ENCODE measurements at places on chromosomes 4 and X.

DNA sequence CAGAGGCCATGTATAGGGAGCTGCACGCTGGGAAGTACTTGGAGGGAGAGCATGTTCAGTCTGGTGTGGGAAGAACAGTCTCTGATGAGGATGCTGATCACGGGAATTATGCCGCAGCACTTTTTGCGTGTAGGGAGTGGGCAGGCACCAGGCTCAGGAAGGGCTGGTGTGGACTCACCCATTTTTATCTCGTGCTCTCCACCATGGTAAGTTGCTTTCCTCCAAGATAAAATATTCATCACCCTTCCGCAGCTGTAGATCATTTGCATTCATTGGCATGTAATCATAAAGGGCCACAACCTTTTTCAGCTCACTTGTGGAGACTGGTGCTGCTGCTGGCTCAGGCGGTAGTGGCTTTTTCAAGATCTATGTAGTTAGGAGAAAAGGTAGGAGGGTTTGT lies 11.8 kb upstream of the TIMM8A start:
- ATAC-seq = no peak
- H3K36me3 ChIP-seq = no peaks in the 10 kb centered on the region
- no peak overlapping the region for H3K27ac ChIP-seq

DNA sequence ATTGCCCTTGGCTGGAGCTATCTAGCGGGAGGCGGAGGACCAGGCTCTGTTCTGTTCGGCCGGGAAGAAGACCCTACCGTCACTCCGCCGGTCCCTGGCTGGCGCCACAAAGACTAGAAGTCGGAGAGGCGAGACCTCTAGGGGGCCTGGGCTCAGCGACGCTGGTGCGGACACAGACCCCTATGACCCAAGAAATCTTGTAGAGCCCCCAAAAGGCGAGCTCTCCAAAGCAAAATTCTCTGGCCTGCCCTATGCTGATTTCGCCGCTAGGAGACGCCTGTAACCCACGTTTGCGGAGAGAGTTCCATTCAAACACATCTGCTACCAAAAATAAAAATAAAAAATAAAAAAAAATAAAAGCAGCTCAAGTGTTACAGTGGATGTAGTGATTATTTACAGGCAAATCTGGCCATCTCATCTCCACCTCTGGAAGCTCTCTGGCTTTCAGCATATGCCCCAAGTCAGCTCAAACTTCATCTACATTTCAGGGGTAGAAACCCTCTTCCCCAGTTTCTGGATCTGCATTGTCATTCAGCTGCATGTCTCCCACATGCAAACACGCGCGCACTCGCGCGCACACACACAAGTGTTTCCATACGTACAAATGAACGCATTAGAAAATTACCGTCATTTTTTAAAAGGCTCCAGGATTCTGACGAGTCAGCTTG lies 2.4 kb upstream of the PCDH10 start:
- ATAC-seq = no peak
- no peak overlapping the region for H3K27ac ChIP-seq
- no peaks in the 10 kb centered on the region for H3K36me3 ChIP-seq

DNA sequence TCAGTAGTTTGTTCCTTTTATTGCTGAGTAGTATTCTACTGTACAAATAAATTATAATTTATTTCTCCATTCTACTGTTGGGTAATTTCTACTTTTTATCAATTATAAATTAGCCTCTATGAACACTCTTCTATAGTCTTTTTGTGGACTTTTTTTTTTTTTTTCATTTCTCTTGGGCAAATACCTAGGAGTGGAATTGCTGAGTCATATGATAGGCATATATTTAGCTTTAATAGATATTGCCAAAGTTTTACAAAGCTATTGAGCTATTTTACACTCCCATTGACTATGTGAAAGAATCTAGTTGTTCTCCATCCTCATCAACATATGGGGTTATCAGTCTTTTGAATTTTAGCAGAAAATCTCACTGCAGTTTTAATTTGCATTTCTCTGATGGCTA lies 12.6 kb downstream of the NYX start:
- H3K27me3 ChIP-seq = no peaks in the 10 kb centered on the region
- no peaks in the 10 kb centered on the region for H3K36me3 ChIP-seq
- no peak overlapping the region for H3K4me3 ChIP-seq

- no peak overlapping the region for H3K27ac ChIP-seq
- H3K4me1 ChIP-seq = no peaks in the 10 kb centered on the region
- ATAC-seq = no peak
- H3K4me3 ChIP-seq = no peak overlapping the region
- H3K27me3 ChIP-seq = no peaks in the 10 kb centered on the region
- H3K36me3 ChIP-seq = no peaks in the 10 kb centered on the region
Measured at GRCh38 chrX:131399678-131400428, 110.7 kb upstream of the IGSF1 start.

DNA sequence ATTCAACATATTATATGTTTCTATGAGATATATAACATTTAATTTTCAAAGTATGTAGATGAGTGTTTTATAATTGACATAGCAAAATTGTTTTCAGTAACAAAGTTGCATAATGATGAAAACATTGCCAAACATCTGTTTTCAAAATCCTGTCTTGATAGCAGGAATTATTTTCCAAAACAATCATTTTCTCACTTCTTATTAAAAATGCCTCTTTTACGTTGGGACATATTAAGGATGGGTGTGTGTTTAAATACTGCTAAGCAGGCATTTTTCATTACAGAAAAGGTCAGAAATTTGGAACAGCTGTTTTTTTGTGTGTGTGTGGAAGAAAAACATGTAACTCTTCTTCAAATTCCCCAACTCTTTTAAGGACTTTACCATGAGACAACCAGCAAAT lies 452.0 kb downstream of the SPRY1 start:
- no peaks in the 10 kb centered on the region for H3K36me3 ChIP-seq
- H3K4me3 ChIP-seq = no peak overlapping the region
- H3K27me3 ChIP-seq = peaks cover 6% of the 10 kb centered on the region
- no peak overlapping the region for H3K27ac ChIP-seq
- ATAC-seq = no peak

GRCh38 chrX:129665916-129666644 lies 11.3 kb upstream of the APLN start:
- H3K27me3 ChIP-seq = no peaks in the 10 kb centered on the region
- H3K36me3 ChIP-seq = no peaks in the 10 kb centered on the region
- H3K27ac ChIP-seq = no peak overlapping the region
- no peaks in the 10 kb centered on the region for H3K4me1 ChIP-seq

DNA sequence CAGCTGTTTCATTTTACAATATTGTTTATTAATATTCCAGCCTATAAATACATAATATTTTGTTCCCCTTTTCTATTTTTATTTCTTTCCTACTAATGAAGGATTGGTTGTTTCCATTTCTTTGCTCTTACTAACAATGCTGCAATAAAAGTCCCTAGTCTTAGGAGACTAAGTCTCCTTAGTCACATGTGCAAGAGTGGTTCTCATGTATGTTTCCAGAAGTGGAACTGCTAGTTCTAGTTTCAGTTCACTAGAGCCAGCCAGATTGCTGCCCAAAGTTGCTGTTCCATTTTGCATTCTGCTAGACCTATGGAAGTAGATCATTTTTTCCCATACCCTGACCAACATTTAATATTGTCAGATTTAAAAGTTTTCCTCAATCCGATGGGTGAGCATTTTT lies 44.3 kb downstream of the CNGA1 start:
- no peaks in the 10 kb centered on the region for H3K4me1 ChIP-seq
- H3K36me3 ChIP-seq = no peaks in the 10 kb centered on the region
- H3K4me3 ChIP-seq = no peak overlapping the region
- peaks cover 4% of the 10 kb centered on the region for H3K27me3 ChIP-seq

DNA sequence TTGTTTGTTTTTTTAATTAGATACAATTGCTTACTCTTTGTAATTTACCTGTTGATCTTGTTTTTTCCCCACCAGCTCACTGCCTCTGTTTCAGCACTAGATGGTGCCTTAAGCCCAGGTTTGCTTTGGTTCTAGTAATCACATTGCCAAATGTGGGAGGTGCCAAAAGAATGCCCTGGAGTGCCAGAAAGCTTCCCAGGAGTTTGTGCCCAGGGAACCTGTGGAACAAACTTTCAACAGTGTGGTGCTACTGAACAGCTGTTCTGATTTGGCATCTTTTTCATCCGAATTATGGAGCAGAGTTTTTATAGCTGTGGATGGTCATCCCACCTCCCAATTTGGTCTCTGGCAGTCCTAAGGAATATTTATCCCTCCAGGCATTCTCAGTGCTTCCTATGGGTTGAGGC lies 1000.7 kb downstream of the STIM2 start:
- no peaks in the 10 kb centered on the region for H3K4me1 ChIP-seq
- H3K27ac ChIP-seq = no peak overlapping the region
- H3K4me3 ChIP-seq = no peak overlapping the region
- H3K27me3 ChIP-seq = no peaks in the 10 kb centered on the region
- ATAC-seq = no peak

DNA sequence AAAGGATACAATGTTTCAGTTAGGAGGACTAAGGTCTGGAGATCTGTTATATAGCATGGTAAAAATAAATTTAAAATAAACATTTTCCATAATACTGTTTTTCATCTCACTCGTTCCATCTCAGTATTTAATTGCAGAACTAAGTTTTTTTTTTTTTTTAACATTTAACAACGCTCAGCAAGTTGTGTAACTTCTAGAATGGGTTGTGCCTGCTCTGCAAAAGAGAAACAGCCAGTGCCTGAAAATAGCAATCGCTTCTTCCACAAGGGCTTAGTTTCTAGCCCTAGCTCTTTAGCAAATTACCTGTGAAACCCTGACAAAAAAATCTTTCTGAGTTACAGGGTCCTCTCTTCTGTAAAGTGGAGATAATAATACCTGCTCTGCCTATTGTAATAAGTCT lies 41.9 kb downstream of the CNGA1 start:
- no peak for ATAC-seq
- no peaks in the 10 kb centered on the region for H3K27me3 ChIP-seq
- H3K4me3 ChIP-seq = no peak overlapping the region
- H3K27ac ChIP-seq = no peak overlapping the region
- no peaks in the 10 kb centered on the region for H3K36me3 ChIP-seq

DNA sequence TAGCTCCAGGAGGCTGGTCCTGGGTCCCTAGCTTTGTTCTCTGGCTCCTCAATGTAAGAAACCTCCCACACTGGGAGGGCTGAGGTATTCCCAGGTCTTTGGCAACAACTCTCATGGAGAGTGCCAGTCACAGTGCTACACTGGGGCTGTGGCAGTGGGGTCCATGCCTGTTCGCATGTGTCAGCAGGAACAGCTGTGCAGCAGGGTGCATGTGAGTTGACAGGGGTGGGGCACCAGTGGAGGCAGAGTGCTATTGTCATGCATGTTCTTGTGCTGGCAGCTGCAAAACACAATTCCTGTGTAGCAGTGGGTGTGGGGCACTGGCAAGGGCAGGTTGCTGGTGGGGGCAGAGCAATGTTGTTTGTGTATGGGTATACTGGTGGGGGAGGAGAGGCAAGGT lies 246.0 kb downstream of the CXXC4 start:
- H3K27me3 ChIP-seq = no peaks in the 10 kb centered on the region
- H3K4me3 ChIP-seq = no peak overlapping the region
- H3K27ac ChIP-seq = no peak overlapping the region
- no peaks in the 10 kb centered on the region for H3K4me1 ChIP-seq

DNA sequence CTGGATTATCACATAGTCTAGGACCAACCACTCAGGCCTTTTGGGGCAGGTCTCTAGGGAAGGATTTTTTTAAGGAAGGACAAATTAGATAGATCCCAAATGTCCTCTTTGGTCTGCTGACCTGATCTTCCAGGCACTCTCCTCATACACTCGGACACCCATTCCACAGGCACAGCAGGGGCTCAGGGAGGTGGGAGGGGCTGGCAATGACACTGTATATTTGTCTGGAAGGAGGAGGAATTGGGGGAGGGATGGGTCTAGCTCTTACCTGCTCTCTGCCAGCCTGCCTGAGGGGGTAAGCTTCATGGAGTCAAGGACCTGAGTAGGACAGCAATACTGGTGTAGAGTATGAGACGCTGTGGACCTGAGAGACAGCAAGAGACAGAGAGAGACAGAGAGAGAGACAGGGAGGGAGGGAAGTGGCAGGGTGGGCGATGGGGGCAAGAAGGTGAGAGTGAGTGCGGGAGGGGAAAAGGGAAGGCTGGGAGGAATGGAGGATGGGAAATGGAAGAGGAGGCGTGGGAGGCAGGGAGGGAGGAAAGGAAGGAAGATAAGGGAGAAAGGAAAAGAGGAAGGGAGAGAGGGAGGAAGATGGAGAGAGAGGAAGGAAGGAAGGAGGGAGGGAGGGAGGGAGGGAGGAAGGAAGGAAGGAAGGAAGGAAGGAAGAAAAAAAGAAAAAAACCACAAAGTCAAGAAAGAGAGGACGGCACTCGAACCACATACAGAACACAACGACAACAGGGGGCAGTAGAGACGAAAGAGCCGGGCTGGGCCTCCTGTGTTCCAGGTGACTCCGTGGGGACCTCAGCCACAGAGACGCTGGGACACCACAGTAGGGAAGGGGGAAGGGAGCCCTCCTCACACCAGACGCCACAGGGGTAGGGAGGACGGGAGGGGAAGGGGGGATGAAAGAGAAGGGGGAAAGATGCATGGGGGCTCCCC lies 1.8 kb downstream of the IQSEC2 start:
- no peaks in the 10 kb centered on the region for H3K4me1 ChIP-seq
- no peaks in the 10 kb centered on the region for H3K36me3 ChIP-seq
- H3K27ac ChIP-seq = peak overlapping the region; percentile 58
- H3K4me3 ChIP-seq = peak overlapping the region; percentile 39
- peak; percentile 45 for ATAC-seq

GRCh38 chr4:67366311-67366861 lies 178.9 kb downstream of the CENPC start:
- H3K4me3 ChIP-seq = no peak overlapping the region
- no peak for ATAC-seq
- H3K27ac ChIP-seq = no peak overlapping the region
- H3K4me1 ChIP-seq = no peaks in the 10 kb centered on the region

DNA sequence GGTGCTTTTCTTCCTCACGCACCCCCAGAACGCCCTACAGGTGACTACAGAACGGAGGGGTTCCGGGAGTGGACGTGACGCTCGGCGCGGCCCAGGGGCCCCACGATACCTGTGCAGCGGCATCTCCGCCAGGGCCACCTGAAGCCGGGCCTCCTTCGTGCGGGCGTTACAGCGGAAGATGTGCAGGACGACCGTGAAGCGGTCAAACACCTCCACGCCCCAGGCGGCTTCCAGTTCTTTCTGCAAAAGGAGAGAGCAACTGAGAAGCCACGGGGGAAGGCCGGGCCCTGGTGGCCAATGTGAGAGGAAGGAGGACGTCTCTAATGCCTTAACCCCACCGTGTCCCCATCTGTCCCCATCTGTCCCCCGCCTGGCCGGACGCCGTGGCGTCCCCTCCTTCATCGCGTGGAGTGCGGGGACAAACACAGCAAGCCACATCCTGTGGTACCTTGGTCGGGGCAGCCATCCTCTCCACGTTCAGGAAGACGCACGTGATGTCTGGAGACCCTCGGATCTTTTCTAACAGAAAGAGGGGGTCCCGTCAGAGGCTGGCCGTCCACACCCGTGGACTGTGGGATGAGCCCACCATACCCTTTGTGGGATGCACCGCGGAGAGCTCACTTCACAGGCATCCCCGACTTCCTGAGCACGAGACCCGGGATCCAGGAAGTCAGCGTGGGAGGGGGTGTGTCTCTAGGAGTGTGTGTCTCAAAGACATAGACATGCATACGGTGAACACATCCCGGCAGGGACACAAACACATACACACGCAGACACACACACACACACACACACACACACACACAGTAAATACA lies 3.6 kb downstream of the GTPBP6 start:
- ATAC-seq = no peak
- H3K4me3 ChIP-seq = no peak overlapping the region
- H3K27me3 ChIP-seq = no peaks in the 10 kb centered on the region
- peaks cover 60% of the 10 kb centered on the region for H3K36me3 ChIP-seq
- no peak overlapping the region for H3K27ac ChIP-seq
- H3K4me1 ChIP-seq = peaks cover 6% of the 10 kb centered on the region

- H3K27me3 ChIP-seq = peaks cover 12% of the 10 kb centered on the region
- no peak overlapping the region for H3K4me3 ChIP-seq
- ATAC-seq = no peak
- H3K36me3 ChIP-seq = no peaks in the 10 kb centered on the region
Measured at GRCh38 chr4:88969271-88969670, 87.7 kb downstream of the FAM13A start.

All from activated T-helper 17 cell treated with anti-CD3 and anti-CD28 coated beads, Interleukin-2, amount 50 U/mL, for 72 hours (primary cell).